ENCODE measurements at places on chromosomes 4 and X.

DNA sequence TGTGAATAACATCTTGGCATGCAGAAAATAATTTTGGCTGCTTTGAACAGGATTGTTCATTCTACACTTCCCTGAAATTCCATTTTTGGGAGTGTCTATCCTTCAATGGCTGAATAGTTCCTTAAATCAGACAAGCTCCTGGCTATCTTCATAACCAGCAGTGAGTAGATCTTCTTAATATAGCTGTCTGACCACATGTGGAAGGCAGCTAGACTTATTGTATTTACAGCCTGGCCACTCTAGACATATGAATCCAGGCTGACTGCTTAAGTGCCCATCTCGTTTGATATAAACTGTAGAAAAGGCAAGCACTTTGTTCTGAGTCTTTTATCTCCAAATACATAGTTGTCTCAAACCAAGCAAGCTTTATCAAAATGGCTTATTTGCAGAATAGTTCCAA is 40.0 kb downstream of the PWWP3B start:
- DNase-seq: no peak

DNA sequence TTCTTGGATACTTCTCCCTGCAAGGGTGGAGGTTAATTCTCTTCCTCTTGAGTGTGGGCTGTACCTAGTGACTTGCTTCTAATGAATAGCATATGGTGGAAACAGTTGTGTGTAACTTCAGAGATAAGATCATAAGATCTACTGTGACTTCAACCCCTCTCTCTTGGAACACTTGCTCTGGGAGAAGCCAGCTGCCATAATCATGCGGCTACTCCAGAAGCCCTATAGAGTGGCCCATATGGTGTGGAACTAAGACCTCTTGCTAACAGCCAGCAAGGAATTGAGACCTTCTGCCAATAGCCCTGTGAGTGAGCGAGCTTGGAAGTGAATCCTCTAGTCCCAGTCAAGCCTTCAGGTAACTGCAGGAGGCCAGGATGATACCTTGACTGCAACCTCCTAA is 81.1 kb downstream of the RBMX2 start:
- DNase-seq: no peak

DNA sequence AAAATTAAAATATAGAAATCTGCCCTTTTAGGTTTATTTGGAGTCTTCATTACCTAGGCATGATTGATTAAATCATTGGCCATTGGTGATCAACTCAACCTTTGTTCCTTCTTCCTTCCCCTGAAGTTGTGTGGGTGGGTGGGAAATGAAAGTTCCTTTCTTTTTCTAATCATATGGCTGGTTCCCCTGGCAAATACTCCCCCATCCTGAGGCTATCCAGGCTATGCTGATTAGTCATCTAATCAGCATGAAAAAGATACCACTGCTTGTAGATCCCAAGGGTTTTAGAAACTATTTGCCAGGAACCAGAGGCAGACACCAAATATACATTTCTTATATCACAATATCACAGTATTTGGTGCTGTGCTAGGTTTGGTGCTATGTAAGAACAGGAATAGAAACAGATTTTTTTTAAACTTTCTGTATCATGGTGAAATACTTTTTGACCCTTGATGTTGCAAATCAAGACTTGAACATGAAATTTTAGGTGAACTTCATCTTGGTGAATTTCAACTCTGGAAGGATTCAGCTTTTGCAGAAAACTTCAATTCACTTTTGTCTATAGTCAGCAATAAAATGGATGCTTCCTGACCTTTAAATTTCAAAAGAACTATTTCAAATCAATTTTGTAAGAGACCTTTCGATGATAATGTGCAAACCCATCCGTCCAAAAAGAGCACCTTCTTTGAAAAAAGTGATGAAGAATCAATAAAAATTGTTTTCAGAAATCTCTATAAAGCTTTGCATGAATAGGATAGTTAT is 71.1 kb downstream of the CCSER1 start:
- no peak for DNase-seq

- no peak for DNase-seq
Observed at GRCh38 chrX:10949541-10949940, 161.6 kb upstream of the HCCS start.

GRCh38 chr4:185809533-185810071 is 2.4 kb downstream of the SORBS2 start:
- no peak for DNase-seq

GRCh38 chr4:113969709-113970334 is 9.6 kb downstream of the ARSJ start:
- DNase-seq: no peak

GRCh38 chr4:128386761-128387599 is 99.4 kb upstream of the PGRMC2 start:
- no peak for DNase-seq

- no peak for DNase-seq
Observed at GRCh38 chrX:13750204-13750603, 15.7 kb downstream of the OFD1 start.

DNA sequence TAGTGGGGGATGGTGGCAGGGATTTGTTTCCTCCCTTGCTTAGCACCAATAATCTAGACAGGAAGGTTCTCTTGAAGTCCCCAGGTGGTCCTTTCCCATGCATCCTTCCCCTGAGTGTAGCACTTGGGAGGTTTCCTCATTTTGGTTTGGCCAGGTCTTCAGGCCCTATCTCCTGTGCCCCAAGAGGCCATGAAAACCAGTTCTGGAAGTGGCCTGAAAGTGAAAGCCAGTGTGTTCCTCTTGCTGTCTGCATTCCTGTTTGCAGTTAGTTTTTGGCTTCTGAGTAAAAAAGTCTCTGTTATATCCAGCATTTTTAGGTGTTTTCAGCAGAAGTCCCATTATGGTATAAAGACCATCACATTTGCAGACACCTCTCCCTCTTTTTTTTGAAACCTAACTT is 59.5 kb downstream of the MTM1 start:
- DNase-seq: no peak

- DNase-seq: no peak
Observed at GRCh38 chr4:132642016-132642817, 506.9 kb upstream of the PCDH10 start.

DNA sequence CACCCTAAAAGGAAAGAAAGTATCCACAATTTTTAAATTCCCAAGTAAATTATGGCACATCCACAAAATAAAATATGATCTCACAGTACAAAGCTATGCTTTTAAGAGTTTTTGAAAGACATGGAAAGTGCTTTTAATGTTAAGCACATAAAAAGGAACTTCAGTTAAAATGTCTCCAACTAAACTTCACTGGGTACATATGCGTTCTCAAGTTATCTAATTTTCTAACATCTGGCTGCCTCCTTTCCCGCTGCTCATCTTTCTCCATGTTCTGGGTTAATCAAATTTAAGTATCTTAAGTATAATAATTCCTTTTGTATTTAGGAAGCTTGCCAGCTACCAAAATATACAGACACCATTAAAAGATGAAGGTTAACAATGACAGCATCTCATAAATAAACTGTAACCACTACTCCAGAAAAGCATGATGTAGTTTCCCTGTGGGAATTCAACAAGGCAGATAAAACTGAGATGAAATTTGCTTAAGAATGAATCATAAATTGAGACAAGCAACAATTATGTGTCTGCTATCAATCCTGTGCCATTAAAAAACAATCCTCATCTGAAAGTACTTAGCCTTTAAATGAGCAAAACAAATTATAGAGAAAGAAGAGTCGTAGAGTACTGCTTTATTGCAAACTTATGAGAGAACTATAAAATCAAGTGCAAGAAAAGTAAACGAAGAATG is 25.1 kb downstream of the PRSS12 start:
- DNase-seq: no peak

- no peak for DNase-seq
Observed at GRCh38 chrX:13103914-13104274, 59.5 kb upstream of the FAM9C start.

- no peak for DNase-seq
Observed at GRCh38 chrX:118751950-118752783, 24.8 kb downstream of the IL13RA1 start.

DNA sequence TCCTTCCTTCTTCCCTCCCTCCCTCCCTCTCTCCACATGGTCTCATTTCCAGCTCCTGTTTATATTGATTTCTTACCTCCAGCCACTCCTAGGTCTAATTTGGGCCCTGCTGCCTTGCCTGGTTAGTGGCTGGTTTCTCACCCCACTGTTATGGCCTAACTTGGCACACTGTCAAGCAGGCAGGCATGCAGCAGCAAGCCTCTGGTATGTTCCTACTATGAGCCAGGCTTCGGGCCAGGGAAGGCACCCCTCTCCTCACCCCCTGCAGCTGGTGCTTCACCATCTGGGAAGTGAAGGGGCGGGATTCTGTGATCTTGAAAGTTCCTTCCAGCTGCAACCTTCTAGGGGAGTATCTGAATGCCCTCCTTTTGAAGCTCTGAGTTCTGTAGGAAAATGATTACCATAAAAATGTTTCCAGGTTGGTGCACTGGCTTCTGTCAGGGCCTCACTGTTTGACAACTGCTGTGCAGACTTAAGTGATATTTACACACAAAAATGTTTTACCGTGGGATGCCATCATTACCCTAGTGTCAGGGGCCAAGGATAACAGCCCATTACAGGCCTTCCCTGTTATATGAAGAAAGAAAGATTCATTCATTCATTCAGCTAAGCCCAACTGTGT is 10.1 kb upstream of the VMA21 start:
- no peak for DNase-seq

DNA sequence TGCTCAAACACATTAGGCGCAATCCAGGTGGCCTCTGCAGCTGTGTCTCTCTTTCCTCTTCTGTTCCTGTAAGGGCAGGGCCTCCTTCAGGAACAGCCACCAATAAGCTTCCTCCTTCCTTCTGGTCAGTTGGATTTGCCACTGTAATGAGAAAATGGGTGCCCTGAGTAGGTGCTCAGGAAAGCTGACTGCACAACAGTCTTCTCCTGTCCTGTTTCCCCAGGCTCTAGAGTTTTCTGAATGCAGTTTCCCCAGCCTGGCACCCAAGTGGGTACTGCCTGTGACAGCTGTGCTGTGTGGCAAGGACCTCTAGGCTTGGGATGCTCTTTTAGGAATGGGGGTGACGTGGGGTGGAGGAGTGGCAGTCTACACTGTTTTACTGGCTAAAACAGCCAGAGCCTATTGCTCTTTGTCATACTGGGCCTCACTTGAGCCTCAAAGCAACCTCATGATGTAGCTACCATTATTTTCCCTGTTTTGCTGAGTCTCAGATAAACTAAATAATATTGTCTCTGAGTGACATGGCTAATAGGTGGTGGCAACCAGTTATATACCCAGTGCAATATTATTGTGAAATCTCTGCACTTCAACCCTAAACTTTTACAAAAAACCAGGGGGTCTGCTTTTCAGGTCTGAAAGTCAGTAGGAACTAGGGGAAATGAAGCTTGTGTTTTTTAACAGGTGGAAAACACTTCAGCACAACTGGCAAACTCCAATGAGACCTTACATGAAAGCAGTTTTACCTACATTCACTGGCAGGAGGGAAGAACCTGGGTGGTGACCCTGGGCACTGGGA is 1.2 kb downstream of the CXCL2 start:
- DNase-seq: no peak

GRCh38 chrX:149497626-149498025 is 7.5 kb downstream of the IDS start:
- no peak for DNase-seq

DNA sequence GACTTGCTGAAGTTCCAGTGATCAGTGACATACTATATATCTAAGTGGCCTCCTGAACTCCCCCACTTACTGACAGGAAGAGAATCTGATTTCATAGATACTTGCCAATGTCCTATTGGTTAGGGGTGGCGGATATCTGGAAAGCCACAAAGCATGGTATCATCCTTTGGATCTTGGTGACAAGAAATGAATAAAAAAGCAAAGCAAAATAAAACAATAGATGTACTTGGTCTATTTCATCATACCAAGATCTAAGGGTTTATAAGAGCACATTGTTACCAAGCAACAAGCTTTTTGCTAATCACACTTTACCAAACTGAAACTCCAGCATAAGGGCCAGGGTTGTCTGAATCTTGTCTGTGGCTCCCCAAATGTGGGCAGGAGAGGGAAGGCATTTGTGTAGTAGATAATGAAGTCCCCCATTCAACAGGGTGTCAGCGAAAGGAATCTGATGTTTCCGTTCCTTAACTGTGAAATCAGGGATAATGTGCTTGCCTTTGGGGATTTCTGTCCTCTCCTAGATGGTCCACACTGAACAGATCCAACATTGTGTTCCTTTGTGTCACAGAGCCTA is 125.0 kb upstream of the SMIM10 start:
- no peak for DNase-seq

DNA sequence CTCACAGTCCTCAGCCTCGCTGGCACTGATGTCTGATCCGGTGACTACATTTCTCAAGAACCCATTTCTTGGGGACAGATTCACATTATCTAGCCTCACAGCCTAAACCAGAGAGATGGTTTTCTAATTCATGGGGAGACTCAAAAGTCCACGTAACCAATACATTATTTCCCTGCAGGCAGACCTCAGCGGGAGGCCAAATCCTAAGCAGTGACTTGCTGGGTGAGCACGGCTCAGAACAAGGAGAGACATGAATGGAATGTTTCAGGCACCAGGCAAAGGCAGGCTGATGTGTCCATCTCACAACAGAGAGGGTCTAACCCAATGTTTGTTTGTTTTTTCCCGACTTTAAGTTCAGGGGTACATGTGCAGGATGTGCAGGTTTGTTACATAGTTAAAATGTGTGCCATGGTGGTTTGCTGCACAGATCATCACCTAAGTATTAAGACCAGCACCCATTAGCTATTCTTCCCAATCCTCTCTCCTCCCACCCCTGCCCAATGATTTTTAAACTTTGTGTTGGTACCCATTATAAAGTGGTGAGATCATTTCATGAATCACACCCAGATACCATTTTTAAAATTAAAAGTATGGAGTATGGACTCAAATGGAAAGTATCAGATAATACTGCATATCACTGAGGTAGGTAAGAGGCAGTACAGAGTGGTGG is 53.3 kb downstream of the SCD5 start:
- no peak for DNase-seq

GRCh38 chr4:148986951-148987350 is 544.7 kb upstream of the NR3C2 start:
- no peak for DNase-seq

DNA sequence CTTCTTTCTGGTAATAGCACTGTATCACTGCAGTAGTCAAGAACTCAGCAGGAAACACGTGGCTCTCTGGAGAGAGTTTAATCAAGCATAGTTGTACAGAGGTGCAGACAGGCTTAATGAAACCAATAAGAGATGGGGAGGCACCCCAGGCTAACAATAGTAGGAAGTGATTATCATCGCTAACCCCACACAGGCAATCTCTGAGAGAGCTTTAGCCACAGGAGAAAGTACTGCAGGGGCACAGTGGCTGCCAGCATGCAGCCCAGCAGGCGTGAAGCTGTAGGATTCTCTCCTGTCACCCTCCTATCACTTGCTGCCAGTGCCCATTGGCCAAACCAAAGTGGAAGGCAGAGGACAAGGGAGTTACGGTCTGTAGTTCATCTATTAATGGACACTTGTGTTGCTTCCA is 450.0 kb upstream of the RASGEF1B start:
- DNase-seq: no peak

DNA sequence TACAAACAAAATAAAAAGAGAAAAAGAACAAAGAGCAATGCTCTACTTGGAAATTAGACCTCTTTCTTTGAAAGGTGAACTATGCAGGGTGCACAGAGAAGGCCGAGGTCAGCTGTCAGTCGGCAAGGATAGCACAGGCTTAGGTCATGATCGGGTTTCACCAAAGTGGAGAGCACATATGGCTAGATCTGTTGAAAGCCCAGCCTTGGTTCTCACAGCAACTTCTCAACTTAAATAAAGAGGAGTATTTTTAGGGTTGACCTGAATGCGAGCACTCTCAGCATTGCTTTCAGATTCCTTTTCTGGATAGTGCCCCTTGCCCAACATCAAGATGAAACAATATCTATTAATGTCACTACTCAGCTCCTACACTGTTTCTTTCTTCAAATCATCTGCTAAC is 122.9 kb upstream of the GPC4 start:
- no peak for DNase-seq

- DNase-seq: no peak
Observed at GRCh38 chr4:153269218-153269990, 65.2 kb downstream of the TRIM2 start.
